ENCODE measurements at places on chromosomes 7 and 10.

DNA sequence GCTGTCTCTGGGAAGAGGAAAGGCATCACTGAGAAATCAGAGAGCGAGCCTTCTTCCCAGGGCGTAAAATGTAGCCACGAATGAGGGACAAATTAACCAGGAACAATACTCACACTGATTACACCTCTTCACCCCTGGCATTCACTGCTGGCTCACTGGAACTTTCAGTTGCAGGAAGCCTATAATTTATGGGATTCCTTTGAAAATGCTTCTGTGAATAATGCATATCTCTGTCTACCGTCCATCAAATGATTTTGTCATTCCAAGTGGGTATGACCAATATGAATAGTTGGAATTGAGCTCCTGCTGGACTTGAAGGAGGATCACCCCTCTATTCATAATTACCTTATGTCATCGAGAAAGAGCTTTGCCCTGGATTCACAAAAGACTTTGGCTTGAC, 360.3 kb upstream of the FZD8 start:
- DNase-seq: no peak

- peak; percentile 72 for DNase-seq
Measured at GRCh38 chr10:93995598-93996271, 2.0 kb downstream of the PLCE1 start.

- peak; percentile 60 for DNase-seq
Measured at GRCh38 chr10:112244197-112244596, 39.0 kb upstream of the TECTB start.

GRCh38 chr10:6671976-6672375, 91.9 kb upstream of the PRKCQ start:
- peak; percentile 18 for DNase-seq

- DNase-seq: no peak
Measured at GRCh38 chr7:32150589-32150988, 80.4 kb upstream of the PDE1C start.

DNA sequence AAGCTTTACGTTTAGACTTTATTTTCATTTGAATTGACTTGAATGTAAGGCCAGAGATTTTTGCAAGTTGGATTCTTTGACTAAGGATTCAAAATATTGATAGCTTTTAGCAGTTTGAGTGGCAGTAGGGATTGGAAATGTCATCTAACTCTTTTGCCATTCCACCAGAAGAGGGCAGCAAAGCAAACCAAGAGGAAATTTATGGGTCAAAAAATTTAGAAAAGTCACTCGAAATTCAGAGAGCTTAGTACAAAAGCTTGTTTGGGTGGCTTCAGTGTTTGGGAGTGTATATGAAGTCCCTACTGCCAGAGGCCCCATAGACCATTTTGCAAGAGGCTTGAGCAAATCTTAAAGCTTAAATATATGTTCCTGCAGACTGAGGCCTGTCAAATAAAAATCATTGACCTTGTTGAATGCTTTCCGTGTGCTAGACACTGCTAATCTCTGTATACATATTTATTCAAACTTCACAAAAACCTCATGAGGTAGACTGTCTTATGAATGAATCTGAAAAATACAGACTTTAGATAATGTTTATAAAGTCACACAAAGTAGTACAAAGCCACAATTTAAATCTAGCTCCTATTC, 44.6 kb upstream of the RSBN1L start:
- DNase-seq: peak; percentile 47

GRCh38 chr7:70214071-70214470, 615.8 kb downstream of the AUTS2 start:
- DNase-seq: no peak

GRCh38 chr10:123135415-123136141, at the start of gene HMX3:
HMX3 (plus strand) TSS chr10:123135970; CDS start chr10:123136051, 81 bp downstream.
- DNase-seq: peak; percentile 41
